ENCODE measurements at places on chromosomes 7 and 10.

GRCh38 chr7:17558558-17559332 lies 260.3 kb downstream of the AHR start:
- no peak for DNase-seq

- no peak for DNase-seq
These were observed at the start of gene LRRN3 for GRCh38 chr7:111090846-111091245. Gene LRRN3 (plus strand): TSS chr7:111091127. CDS start chr7:111122773, 31,646 bp downstream.

DNA sequence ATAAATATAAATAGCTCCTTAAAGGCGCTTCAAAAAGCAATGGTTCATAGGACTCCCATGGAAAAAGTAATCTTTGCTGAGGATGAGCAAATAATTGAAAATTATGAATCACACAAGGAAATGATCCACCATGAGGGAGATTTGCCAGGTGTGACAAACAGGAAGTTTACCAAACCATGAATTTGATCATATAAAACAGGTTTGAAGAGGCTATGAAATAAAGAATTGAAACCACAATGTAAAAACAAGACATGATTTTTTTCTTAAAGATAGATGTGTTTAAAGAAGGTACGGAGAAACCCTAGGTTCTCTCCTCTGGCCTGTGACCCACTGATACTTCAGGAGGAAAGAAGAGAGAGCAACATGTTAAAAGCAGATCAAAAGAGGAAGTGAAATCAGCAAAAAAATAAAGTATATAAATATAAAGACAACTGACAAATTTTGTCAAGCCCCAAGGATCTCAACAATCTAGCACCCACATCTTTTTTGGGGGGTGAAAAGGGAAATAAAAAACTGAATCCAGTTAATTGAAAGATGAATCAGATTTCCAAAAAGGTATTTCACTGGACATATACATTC lies 111.3 kb upstream of the ASAH2 start:
- DNase-seq: no peak

DNA sequence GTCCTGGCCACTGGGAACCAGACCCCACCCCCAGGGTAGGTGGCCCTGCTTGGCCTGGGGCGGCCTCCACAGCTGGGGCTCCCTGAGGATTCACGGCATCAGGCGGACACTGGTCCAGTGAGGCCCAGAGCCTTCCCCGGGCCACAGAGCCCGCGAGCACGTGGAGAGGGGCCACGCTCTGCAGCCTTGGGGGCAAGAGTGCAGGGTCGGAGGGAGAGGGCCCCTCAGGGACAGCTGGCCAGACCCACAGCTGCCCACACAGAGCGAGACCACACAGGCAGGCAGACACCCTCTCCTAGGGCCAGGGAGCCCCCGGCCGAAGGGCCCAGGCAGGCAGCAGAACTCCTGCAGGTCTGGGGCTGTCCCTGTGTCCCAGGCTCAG lies 10.7 kb downstream of the VENTX start:
- DNase-seq: no peak

- DNase-seq: no peak
These were observed 730.0 kb upstream of the IGFBP3 start for GRCh38 chr7:46651070-46651469.

DNA sequence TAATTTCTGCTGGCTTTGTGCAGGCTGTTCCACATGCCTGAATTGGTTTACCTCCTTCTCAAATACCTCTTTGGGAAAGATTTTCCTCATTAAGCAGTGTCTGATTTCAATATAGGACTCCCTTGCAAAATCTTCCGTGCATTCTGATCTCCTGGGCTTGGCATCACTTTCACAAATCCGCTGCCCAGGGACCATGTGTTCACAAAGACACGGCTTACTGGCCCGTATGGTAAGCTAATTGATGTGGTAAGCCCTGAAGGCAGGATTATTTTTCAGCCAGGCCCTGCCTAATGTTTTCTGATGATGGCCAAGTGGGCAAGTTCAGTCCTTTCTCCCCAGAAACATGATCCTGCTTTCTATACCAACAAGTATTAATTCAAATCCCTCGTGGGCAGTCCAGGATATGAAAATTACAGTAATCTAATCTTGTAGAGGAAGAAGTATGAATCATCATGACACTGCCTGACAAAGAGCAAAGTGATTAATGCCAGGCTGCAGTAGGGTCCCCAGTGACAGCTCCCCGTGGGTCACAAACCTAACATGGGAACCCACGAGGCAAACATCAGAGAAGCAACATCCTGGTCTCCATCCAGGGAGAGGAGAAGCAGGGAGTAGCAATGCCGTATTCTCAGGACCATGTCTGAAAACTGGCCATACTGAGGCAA lies 11.6 kb upstream of the SVIL start:
- DNase-seq: no peak

GRCh38 chr7:144132262-144132661 lies 9.3 kb downstream of the OR2A14 start:
- no peak for DNase-seq

DNA sequence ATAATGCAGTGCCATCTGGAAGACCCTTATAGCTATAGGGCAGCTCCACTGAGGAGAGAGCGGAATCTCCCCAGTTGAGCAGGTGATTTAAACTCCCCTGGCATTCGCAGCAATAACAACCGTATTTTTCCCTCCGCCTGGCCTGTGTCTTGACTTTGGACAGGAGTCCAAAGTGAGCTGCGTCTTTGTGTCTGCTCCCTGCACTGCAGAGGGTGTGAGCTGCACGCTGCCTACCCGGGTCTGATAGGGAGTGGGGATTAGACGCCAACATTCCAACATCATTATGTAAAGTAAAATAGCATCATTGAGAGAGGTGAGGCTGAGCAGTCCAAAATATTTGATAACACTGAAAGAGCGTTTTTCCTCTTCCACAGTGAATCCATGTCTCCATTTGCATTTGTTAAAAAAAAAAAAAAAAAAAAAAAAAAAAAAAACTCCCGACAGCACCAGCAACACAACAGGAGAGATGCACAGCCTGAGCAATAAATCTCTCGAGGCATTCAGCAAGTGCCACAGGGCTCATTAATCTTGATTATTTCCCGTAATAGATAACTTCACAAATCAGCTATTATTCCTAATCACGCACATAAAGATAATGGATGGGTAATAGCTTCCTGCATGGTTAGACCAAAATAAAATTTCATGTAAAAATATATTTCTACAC lies 68.6 kb downstream of the CELF2 start:
- no peak for DNase-seq

DNA sequence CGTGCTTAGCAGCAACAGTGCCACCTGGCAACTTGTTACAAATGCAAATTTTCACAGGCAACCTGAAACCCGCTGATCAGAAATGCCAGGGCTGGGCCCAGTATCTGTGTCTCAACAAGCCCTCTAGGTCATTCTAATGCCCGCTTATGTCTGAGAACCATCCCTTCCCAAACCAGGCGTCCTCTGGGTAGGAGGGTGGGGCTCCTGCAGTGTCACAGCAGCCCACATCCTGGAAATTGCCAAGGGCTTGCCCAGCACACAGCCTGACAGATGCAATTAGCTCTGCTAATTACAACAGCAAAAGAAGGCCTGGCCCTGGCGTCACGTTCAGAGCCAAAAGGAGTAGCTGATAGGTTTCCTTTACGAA lies 15.9 kb downstream of the ITPRIP start:
- no peak for DNase-seq

- no peak for DNase-seq
These were observed 8.8 kb upstream of the ABI1 start for GRCh38 chr10:26869528-26869927.

DNA sequence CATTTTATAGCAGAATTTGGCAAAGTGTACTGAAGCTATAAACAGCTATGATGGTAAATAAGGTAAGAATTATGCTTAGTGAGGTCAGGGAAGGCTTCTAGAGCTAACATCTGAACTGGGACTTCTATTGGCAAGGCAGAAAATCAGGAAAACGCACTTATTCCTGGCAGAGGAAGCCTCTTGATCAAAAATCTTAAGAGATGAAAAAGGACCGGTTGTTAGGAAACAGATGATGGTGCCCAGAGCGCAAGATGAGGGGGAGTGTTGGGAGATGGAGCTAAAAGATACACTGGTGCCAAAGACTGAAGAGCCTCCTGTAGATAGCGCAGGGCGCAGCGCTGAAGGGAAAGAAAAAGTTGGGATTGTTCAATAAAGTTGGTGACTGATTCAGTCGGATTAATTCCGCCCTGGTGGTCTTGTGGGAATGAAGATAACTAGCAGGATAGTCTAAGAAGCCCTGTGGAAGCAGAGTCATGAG lies 550 bp upstream of the CALU start:
- DNase-seq: no peak

DNA sequence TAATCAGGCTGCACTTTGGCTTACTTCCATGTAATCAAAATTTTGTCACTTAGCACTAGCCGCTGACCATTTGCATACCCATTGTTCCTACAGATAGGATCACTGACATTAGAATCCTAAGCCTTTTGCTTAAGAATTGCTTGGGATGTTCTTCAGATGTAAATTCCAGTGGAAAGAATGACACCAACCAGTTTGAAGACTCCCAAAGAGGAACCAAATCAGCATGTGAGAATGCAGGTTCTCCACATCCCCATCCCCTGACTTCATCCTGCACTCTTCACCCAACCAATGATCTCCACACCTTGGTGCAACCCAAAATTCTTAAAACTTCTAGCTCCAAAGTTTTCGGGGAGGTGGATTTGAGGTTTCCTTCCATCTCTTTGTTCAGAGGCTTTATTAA lies 345.6 kb downstream of the GPAM start:
- no peak for DNase-seq

GRCh38 chr10:26138613-26139012 lies 78.0 kb upstream of the GAD2 start:
- DNase-seq: no peak

DNA sequence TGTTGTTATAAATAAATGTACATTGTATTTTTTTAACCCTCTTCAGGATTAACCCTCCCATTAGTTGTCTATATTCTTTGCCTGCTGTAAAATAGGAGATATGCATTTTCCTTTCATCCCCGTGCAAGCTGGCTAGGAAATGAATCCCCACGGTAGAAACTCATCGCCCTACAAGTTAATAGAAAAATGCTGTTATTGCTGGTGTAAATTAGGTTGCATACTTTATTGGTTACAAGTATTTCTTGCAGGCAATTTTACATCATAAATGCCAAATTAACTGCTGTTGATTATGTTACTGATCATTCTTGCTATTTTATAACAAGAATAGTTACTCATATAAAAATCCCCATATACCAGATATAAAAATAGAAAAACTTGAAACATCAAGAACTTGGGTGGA lies 454.2 kb upstream of the KLF6 start:
- no peak for DNase-seq

DNA sequence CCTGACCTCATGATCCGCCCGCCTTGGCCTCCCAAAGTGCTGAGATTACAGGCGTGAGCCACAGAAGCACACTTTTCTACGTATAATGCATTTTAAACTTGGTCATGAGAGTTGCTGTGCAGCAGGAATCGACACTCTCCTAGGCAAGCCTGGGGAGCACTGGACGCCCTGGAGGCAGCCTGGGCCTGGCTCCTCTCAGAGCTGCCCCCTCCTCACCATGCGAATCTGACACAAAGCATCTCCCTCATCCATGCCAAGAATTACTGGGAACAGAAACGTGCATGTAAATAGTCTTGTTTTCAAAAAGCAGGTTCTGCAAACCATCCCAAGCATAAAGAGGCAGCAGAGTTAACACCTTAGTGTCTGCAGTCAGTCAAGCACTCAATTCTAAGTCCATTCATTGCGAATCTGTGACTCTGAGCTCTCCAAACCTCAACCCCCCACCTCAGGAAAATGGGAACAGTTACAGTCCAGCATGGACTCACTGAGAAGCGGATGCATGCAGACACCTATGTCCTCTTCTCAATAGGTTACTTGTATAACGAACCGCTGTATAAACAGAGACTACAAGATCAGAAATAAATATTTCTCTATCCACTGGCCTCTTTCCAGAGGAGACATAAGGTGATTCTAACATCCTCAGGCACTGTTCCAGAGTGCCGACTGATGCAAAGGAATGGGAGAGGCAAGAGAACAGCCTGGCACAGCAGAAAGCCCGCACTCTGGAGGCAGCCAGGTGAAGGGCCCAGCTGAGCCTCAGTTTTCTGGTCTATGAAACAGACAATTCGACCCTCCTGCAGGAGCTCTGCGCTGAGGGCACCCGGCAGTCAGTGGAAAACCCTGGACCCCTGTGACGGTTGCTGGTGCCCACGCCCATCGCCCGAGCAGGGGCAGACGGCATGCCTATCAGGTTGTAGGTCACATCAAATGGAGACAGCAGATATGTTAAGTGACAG lies 68.9 kb downstream of the MAD1L1 start:
- no peak for DNase-seq

GRCh38 chr7:87833130-87833529 lies 43.0 kb downstream of the SLC25A40 start:
- DNase-seq: no peak

- no peak for DNase-seq
These were observed 39.4 kb upstream of the ARHGAP21 start for GRCh38 chr10:24762966-24763623.

- DNase-seq: no peak
These were observed 406.5 kb downstream of the SUGCT start for GRCh38 chr7:40541336-40541735.

DNA sequence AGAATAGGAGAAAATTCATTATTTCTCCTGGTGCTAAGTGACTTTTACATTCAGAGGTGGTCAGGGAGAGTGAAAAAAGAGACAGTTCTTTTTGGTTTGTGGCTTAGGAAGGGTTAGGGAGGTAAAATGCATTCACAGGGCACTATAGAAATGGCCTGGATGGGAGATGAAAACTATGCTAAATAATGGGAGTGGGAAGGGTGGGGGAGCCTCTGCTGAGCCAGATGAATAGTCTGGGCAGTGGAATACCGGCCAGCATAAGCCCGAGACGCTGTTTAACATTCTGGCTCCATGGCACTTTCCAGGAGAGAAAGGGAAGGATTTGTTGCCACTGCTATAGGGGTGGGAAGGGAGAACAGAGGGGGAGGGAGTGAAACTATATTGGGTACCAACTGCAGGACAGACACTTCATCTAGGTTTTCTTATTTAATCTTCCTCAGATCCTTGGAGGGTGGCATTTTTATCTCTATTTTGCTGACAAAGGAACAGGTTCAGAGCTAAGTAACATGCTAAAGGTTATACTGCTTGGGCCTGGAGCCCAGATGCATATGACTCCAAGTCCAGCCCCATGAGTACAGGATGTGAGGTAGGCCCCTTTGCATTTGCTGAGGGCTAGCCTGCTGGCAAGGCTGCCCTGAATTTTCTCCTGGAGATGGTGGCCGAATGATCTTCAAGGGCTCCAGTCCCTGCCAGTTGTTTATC lies 372.4 kb downstream of the CCSER2 start:
- no peak for DNase-seq

DNA sequence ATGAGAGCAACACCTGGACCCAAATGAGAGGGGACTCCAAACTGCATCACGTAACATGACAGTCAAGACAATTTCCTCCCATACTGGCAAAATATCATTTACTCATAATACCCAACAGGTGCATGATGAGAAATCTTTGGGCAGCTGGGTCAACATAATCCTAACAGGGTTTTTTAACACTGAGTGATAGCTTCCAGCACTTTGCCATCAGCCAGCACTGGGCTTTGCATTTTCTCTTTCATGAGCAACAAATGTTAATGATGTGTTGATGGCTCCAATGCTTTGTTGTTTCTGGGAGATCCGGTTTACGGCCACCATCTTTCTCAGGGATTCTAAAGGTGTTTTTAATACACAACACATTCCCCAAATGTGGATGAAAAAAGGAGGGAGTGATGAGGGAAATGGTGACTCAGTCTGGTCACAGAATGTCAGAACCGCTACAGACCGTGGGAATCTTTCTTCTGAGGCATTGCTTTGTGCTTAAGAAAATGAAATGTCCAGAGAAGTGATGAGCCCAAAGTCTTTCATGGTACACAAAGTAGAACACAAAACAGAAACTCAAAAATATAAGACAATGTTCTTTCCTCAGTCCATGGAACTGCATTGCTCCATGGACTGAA lies 705.7 kb upstream of the IGFBP3 start:
- peak; percentile 76 for DNase-seq

GRCh38 chr10:71079761-71080380 lies 132.5 kb upstream of the UNC5B start:
- DNase-seq: no peak

Measured in NCI-H1930 (cell line).